Aorta (tissue), 5 donors: ENCODE measurements at places on chromosomes 5 and 9. TPM values are rescaled to one million over a fixed set of nuclear protein-coding genes. Genes with fewer than 3 reads are reported as not detected.

DNA sequence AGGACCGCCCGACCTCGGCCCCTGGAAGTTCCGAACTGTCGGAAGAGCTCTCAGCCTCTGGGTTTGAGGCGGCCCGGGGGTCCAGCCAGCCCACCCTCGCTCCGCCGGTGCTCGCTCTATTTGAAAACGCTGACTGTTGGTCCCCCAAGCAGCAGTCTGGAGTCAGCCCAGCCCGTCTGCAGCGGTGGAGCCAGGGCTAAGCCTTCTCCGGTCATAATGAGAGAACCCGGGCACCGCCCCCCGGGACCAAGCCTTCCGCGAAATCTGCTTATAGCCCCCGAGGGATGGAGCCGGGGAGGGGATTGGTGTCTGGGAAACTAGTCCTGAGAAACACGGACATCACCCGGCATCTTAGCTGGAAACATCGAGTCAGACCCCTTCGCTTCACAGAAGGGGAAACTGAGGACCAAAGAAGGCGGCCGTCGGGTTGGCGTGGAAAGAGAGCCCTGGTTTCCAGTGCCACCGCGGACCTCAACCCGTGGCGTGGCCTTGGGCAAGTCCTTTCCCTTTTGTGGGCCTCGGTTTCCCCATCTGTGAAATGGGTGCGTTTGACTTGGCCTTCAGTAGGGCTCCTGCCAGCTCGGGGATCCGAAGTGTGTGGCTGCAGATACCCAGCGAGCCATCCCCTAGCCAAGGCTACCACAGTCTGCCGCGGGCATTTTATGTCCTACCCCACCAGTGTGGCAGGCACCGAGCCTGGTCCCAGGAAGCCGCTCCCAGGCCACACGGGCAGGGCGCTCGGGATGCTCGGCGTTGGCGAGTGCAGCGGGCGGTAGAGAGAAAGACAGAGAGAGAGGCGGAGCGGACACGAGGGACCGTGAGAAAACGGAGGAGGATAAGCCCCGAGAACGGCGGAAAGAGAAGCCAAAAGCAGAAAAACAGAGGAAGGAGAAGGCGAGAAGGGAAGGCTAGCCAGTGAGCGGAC lies 857 bp downstream of the ADAM19 start:
- peak; percentile 86 for DNase-seq

CA9 gene
- 8.8 TPM for total RNA-seq

PHF24 gene
- total RNA-seq: 0.88 TPM

- peak; percentile 88 for DNase-seq
Measured at GRCh38 chr9:34403554-34404380, 27.1 kb upstream of the MYORG start.

DNA sequence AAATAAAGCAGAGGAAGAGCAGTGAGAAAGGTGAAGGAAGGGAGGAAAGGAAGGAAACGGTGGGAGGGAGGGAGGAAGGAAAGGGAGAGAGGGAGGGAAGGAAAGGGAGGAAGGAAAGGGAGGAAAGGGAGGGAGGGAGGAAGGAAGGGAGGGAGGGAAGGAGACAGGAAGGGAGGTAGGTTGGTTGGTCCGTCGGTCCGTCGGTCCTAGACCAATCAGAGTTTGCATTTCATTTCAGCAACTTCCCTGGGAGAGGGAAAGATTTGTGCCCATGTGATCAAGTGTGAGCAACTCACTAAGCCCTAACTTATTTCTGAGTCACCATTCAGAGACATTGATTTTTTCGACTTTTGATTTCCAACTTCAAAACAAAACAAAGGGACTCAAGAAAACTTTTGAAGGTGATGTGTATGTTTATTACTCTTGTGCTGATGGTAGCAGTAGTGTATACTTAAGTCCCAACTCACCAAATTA lies 18.8 kb downstream of the NANS start:
- DNase-seq: no peak

PTPN3 gene
- 22.9 TPM for total RNA-seq

GRCh38 chr5:29162297-29162696 lies 2031.2 kb upstream of the CDH6 start:
- no peak for DNase-seq

DNA sequence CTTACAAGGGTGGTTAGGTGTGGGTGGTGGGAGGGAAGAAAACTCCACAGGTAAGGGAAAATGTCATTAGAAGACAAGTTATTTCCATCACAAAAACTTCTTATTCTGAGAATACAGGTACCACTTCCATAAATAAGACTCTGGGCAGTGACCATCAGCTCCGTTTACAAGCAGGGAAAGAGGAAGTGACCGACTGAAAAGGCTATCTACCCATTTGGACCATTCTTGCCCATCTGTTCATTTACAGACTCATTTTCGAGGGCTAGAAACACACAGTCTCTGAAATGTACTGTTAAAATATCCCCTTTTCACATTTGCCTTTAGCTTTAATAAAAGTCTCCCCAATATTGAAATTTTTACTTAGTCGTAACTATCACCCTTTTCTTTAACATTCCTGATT lies 79.5 kb downstream of the TTC39B start:
- DNase-seq: no peak

- no peak for DNase-seq
Measured at GRCh38 chr5:35031276-35031675, 16.5 kb downstream of the AGXT2 start.

- no peak for DNase-seq
Measured at GRCh38 chr9:16136451-16136850, 583.6 kb downstream of the CCDC171 start.

SH3PXD2B gene
- total RNA-seq: 43.3 TPM

GRCh38 chr9:35756275-35757225 lies 2.5 kb upstream of the MSMP start:
- DNase-seq: peak; percentile 82

DNA sequence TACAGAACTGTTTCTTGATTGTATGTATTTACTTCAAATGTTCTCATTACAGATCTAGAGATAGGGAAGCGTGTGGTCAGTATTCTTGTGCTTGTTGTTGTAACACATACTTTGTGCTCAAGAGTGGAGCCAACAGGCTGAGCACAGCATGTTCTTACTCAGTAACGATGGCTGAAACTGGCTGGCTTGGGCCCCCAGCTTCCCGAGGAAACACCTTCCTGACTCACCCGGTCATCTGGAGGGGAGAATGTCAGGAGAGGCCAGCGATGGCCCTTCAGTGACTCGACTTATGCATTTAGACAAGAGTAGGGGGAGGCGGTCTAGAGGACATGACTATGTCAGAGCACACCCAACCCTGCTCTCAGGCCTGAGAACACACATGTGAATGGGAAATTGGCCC lies 25.6 kb downstream of the ZNF474 start:
- peak; percentile 77 for DNase-seq

F2RL1 gene
- 1.9 TPM for total RNA-seq

DNA sequence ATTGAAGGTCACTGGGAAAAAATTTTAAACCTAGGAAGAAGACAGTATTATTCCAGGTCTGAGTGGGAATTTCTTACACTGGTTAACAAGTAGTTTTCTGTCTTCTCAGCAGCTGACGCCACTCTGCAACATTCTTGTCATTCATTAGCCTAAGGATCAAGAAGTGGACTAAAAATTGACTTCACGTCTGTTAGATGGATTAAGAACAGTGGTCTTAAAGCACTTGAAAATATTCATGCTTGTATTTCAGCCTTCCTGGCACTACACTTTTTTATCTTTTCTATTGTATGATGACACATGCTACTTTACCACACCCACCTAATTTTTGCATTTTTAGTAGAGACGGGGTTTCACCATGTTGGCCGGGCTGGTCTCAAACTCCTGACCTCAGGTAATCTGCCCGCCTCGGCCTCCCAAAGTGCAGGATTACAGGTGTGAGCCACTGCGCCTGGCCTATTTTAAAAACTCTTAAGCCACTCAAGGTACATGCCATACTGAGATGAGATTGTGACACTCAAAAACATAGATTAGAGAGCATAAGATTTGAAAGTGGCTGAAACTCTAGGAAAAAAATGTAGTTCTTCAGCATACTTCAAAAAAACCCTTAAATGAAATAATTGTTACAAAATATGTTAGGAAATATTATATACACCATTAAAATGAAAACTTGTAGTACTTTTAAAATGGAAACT lies 8.4 kb downstream of the MATR3 start:
- no peak for DNase-seq

DNA sequence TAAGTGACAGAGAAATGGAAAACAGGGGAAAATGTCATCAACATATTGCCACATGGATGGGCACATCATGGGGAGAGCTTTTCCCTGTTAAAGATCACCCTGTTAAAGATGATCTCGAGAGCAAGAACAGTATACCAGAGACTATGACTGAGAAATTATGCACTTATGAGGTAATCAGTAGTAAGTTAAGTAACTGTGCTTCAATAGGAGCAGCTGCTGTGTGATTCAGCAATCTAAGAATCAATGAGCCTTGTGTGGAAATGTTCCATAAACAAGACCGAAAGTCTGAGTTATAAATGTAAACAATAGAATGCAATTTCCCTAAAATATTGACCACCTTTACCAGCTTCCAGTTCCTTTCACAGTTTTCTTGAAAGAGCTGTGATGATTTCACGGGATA lies 582.3 kb downstream of the CAAP1 start:
- no peak for DNase-seq

DNA sequence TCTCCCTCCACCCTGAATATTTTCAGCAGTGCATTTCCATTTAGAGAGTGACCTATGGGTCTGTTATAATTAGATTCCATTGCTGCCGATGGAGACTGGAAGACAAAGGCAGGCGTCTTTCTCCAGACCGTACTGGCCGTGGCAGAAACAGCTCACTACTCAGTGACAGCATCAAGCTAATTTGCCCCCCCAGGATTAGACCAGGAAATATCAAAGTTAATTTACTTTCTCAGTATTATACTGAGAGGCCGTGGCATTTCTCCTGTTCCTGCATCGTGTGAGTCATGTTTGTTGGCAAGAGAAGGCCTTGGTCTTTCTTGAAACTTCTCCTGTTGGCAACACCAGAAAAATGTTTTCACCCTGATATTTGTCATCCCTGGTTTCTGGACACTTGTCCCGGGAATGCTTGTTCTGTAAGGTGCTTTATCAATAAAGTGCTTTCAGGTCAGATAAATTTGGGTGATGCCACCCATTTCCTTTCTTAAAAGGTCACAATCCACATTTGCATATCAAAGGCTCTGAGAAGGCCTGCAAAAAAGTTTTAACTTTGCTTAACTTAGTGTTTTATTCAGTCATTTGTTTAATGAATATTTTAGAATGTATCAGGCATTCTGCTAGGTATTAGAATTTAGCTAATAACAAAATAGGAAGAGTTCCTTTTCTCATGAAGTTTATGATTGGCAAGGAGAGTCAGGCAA lies 28.4 kb downstream of the SV2C start:
- DNase-seq: no peak

SLC36A3 gene
- not detected for total RNA-seq

DNA sequence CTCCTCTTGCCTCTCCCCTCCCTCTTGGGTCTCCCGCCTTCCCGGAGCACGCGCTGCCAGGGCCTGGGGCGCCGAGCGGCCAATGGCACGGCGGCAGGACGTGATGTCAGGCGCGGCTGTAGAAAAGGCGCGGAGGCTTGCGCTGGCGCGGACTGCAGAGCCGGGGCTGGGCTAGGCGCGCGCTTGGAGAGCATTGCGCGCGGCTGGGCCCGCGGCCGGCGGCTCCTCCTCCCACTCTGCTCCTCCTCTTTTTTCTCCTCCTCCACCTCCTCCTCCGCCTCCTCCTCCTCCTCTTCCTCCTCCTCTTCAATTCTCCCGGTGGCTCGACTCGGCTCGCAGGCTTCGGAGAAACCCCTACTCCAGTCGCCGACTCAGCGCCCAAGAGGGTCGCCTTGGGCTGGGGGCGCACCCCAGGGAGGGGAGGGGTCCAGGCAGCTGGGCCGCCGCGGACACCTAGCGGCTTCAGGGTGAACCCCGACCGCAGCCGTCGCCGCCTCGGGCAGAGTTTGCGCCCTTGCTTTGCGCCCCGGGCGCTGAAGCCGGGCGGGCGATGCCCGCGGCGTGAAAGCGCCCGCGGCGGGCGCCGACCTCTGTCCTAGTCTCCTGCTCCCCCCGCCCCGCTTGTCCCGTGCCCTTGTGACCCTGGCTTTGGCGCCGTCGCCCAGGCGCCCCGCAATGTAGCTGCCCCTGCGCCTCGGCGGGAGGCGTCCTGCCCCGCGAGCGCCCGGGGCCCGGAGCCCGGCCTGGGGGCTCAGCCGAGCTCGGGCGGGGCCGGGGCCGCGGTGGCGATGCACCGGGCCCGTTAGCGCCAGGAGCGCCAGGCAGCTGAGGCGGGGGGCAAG lies at the start of gene LHX2:
Gene LHX2 (plus strand): TSS at position 309 of the 842 bp plus-strand sequence. CDS start 581 bp downstream, outside the sequence.
- DNase-seq: peak; percentile 85

- DNase-seq: no peak
Measured at GRCh38 chr9:92350740-92351133, 25.0 kb downstream of the CENPP start.

DNA sequence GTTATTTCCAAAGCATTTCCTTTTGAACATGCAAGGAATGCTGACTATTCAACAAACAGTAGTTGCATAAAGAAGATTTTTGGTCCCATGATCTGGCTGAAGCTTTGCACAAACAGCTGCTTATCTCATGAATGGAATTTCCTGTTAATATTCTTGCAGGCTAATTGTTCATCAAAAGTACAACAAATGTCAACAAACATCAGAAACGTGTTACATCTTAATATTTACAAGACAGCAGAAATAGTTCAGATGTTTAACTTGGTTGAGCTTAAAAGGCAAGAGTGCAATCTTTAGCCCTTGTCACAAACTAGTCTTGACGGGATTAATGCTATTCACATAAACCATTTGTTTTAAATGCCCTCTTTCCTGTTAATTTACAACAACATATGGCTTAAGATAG lies 47.9 kb upstream of the BASP1 start:
- no peak for DNase-seq

GBGT1 gene
- 12.9 TPM for total RNA-seq

DNA sequence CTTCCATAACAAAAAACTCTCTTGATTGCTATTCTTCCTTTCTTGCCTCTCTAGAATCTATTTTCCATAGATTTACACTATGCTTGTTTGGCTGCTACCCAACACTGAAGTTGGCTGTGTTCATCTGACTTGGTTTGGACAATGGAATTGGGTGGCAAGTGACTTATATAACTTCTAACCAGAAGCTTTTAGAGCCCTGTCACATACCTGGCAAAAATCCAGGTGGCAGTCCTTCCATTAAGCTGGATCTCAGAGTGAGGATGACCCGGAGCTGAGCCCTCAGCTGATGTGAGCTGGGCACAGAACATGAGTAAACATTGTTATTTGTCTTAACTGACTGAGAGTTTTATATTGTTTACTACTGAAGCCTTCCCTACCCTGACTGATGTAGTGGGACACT lies 225.7 kb downstream of the TLR4 start:
- no peak for DNase-seq

DNA sequence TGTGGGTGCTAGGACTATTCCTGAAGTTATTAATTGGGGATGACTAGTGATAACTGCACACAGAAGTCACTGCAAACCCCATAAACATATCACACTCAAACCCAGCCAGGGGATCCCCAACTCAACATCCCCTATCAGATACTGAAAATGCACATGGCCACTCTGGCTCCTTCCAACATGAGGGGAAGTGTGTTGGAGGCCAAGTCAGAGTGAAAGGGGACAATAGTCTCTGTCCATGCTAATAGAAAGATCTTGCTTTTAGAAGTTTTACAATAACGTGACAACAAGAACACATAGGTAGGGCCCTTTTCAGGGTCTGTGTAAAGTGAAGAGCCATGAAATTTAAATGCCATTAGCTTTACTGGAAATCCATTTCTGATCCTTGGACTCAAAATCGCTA lies 98.8 kb upstream of the SEMA6A start:
- no peak for DNase-seq

CER1 gene
- not detected for total RNA-seq
